Globus pallidus (tissue), 1 donor: ENCODE measurements at places on chromosomes 2 and 18.

DNA sequence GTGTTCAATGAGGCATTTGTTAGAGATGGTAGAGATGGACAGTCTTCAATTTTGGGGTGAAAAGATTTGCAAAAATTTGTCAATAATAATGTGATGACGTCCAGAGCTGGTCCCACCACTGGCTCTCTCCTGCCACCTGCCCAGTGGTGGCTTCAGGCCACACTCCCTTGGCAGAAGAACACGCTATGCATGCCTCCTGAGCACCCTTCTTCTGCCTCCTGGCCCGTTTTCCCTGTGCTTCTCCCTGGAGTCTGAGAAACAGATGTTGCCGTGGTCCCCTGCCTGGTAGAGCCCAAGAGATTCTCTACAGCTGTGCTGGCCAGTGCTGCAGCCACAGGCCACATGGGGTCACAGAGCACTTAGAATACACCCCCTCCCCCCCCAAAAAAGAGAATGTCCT is 33.6 kb downstream of the INPP5D start:
- DNase-seq: no peak

DNA sequence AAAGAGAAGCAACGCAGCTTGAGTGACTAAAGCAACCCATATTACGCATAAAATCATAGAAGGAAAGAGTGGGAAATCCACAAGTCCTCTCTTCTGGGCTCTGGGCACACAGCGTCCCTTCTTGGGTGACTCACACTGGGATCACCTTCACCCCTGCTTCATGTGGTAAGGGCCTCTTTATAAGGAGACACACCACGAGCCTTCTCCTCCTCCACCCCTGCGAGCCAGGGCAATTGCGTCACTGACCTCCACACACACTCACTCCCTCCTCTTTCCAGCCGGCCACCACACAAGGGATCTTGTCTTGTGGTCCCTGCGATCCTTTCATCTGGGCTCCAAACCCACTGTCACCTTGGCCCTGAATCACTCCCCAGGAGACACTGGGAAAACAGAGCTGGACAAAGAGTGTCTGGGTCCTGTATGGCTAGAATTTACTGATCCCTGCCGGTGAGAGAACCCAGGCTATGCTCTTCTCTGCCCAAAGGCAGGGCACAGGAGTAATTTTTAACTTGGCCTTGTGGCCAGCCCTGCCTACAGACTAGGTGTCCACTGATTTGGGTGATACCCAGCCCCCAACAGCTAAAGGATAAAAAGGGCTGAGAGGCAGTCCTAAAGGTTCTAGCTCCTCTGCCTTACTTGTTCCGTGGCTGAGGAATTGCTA is 35.3 kb downstream of the NHEJ1 start:
- no peak for DNase-seq

DNA sequence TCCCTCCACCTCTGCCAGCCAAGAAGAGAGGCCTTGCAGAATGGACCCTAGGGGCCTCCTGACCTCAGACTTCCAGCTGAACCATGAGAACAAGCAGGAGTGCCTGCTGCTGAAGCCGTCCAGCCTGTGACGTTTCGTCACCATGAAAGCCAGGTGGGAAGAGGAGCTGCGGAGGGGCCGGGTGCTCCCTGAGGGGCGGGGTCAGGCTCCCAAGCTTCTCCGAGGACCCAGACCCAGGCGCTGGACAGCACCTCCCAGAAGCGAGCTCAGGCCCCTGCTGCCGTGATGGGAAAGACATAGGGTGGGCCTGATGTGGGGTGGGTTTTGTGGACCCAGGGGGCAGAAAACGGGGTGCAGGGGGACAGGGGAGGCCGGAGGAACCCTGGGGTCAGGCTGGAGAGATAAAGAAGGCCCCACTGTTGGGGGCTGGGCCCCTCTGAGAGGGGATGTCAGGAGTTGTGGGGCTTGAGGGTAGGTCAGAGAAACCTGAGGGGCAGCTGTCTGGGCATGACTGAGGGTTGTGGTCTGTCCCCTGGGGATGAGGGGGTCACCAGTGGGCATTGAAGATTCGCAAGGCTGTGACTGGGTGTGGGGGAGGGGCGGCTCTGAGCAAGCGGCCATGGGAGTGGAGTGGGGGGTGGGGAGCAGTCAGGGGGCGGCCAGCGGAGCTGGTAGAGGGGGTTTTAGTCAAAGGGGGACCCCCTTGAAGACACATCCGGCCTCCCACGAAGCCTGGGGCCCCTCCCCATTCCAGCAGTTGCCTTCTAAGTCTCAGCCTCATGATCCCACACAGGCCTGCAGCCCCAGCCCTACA is 73.4 kb upstream of the ODC1 start:
- DNase-seq: no peak

- DNase-seq: peak; percentile 49
Measured at GRCh38 chr2:49972699-49973098, 818.4 kb upstream of the FSHR start.

DNA sequence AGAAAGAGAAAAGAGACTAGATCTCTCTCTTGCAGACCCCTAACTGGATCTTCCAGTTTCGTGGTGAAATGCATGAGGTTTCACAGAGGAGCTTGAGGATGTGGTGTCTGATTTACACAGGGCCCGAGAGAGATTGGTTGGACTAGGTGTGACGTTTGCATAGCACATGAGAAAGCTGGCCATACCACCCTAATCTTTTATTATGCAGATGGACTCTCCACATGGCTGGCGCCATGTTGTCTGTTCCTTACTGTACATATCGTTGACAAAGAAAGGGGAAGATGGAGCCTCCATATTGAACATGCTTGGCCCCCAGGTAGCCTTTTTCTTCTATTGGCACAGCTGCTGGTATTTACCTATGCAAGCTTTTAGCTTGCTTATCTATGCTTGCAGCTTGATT is 27.5 kb upstream of the PGAP1 start:
- DNase-seq: no peak

DNA sequence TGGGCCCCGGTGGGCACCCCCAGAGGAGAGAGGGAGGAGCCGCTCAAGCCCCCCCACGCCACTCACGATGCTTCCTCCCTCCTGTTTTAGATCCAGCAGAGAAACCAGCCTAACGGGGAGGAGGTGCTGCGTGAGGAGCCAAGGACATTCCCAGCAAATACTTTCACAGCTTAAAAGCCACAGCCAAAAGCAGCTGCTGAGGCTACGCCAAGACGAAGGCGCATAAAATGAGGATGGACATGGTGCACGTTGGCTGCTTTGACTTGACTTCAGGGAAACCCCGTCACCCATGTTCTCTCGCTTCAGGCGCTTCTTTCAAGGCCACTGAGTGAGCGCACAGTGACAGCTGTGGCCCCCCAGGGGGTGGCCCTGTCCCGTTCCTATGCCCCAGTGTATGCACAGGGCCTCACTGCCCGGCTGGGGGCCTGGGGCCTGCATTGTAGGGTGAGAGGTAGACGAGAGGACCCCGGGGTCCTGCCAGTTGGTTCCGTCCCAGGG is 72.1 kb upstream of the PXDN start:
- DNase-seq: peak; percentile 36

- no peak for DNase-seq
Measured at GRCh38 chr18:10465174-10465939, 10.9 kb downstream of the APCDD1 start.
